ENCODE measurements at places on chromosomes 11 and 22.

DNA sequence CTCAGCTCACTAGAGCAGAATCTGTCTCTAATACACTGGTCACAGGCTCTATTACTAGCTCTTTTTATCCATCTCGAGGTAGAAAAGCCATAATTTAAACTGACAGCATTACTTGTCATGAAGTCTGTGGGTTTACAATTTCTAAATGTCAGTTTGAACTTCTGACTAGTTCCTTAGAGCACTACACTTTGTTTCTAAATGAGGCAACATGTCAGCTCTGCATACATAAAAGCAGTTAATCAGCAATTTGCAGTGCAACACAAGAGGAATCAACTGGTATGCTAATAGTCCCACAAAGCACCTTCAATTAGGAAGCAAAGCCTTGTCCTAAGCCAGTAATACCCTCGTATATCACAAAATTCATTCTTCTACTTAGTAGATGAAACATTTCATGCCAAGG is 321.3 kb downstream of the TTC28 start:
- DNase-seq: no peak

- DNase-seq: no peak
These were observed 41.5 kb upstream of the CNTN5 start for GRCh38 chr11:98979205-98979604.

DNA sequence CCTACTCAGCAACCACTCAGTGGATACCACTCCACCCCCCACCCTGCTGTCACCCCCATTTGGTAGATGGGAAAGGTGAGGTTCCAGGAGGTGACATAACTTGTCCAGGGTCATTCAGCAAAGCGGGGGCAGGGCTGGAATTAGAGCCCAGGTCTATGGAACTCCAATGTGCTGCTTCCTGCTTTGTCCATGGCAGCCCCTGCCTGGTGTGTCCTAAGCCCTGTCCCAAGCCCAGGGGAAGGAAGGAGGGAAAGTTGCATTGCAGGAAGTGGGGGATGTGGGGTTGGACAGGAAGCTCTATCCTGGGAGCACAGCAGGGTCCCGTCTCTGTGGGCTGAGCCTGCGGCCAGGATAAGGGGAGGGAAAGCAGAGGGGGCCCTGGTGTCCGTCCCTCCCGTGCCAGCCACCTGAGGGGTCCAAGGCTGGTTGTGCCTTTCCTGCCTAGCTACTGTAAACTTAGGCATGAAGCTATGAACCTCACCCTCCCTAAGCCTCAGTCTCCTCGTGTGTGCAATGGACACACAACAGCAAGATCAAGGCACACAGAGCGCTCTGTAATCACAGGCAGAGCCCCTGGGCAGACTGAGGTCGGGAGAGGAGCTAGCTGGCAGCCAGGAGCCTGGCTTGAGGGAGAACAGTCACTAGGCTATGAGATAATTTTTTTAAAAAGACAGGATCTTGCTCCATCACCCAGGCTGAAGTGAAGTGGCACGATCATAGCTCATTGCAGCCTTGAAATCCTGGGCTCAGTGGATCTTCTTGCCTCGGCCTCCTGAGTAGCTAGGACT is 12.9 kb downstream of the GAL3ST1 start:
- DNase-seq: no peak

- no peak for DNase-seq
These were observed 111.7 kb downstream of the NECTIN1 start for GRCh38 chr11:119617340-119617713.

- DNase-seq: no peak
These were observed 16.6 kb downstream of the OR10D3 start for GRCh38 chr11:124199702-124200101.

- peak; percentile 58 for DNase-seq
These were observed 3.2 kb downstream of the ARHGEF12 start for GRCh38 chr11:120339394-120339890.

GRCh38 chr11:90234977-90235376 is 12.1 kb upstream of the CHORDC1 start:
- no peak for DNase-seq

GRCh38 chr22:43013355-43014315 is 1.3 kb downstream of the PACSIN2 start:
- DNase-seq: peak; percentile 68

GRCh38 chr22:36541831-36542411 is 13.0 kb upstream of the EIF3D start:
- DNase-seq: peak; percentile 72

DNA sequence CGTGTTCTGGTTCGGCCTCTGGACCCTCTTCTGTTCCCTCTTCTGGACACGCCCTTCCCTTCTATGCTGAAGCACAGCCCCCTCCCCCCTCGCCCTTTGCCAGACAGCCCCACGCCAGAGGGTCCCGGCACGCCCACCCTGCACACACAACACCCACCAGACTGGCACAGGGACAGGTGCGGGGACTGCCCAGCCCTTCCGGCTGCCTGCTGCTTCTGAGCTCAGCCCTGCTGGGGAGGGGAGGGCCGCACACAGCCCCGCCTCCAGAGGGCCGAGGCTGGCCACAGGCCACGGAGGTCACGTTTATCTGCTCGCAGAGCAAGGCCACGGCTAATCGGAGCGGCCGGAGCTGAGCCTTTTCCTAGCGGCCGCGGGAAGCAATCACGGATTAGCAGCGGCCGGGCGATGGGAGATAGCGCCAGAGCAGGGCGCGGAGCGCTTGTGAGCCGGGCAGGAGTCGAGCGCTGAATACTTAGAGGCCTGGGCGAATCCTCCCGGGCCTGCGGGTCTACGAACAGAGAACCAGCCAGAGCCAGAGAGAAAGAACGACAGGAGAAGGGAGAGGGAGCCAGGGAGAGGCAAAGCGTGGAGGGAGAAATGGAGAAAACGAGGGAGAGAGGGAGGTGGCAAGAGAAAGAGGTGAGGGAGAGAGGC is 21.5 kb downstream of the OTUB1 start:
- DNase-seq: peak; percentile 93

DNA sequence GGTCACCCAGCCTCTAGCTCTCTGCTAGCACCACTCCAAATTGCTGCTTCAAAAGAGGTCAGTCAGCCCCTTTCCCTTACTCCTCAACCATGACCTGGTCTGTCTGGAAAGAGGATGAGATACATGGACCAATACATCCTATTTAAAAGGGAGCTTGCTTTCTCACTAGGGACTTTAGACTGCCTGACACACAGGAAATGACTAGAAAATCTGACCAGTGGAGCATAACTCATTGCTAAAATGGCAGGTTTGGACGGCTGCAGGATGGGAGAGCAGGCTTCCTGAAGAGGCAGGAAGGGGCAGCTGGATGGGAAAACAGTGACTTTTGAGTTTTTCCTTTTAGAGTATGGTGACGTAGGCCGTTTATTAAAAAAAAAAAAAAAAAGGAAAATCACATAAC is 25.3 kb downstream of the STIM1 start:
- DNase-seq: no peak

GRCh38 chr11:75276186-75276585 is 35.6 kb downstream of the TPBGL start:
- no peak for DNase-seq

GRCh38 chr11:66915866-66916265 is 42.3 kb downstream of the PC start:
- DNase-seq: no peak

All from adrenal gland (tissue), 19 donors.